Fibroblast of skin of right biceps (primary cell): ENCODE measurements at places on chromosomes 11 and 22.
A peak's percentile ranks its signal among the peaks of the same experiment; 100 is the strongest.

DNA sequence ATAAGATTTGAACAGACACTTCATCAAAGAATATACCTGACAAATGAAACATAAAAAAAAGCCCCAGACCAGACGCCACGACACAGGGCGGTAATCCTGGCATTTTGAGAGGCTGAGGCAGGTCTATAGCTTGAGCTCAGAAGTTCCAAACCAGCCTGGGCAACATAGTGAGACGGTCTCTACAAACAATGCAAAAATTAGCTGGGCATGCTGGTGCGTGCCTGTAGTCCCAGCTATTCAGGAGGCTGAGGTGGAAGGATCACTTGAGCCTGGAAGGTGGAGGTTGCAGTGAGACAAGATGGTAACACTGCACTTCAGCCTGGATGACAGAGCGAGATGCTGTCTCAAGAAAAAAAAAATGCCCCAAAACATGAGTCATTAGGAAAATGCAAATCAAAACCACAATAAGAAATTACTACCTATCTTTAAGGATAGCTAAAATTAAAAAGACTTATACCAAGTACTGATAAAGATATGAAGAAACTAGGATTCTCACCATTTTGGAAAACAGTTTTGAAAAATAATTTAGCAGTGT lies 91.7 kb upstream of the GRAMD1B start:
- no peak for DNase-seq

DNA sequence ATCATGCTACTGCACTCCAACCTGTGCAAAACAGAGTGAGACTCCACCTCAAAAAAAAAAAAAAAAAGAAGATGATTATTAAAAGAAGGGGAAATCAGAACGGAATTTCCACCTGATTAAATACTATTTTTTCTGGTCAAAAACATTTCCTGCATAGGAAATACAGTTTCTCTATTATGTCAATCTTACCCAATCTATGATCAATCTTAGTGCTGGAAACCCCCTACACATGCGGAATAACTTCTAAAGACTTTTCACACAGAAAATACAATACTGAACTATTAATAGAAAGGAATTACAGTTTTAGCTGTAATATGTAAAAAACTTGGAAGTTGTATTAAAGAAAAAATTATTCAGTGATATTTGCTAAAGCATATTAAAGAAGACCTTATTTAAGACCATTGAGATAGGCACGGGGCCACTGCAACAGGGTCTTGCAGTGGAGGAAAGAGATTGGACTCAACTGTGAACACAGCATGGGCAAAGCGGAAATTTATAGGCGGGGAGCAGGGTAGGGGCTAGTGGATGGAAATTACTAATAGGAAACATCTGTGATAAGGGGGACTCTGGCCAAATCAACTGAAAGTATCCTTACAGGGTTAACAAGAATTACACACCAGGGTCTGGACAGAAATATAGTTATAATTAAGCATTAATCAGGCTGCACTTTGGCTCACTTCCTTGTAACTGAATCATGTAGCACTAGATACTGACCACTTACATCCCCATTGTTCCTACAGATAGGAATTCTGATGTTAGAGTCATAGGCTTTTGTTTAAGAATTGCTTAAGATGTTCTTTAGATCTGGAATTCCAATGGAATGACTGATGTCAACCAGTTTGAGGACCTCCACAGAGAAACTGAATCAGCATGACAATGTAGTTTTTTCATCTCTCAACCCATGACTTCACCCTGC lies 411.5 kb upstream of the DDI1 start:
- DNase-seq: peak; percentile 98

DNA sequence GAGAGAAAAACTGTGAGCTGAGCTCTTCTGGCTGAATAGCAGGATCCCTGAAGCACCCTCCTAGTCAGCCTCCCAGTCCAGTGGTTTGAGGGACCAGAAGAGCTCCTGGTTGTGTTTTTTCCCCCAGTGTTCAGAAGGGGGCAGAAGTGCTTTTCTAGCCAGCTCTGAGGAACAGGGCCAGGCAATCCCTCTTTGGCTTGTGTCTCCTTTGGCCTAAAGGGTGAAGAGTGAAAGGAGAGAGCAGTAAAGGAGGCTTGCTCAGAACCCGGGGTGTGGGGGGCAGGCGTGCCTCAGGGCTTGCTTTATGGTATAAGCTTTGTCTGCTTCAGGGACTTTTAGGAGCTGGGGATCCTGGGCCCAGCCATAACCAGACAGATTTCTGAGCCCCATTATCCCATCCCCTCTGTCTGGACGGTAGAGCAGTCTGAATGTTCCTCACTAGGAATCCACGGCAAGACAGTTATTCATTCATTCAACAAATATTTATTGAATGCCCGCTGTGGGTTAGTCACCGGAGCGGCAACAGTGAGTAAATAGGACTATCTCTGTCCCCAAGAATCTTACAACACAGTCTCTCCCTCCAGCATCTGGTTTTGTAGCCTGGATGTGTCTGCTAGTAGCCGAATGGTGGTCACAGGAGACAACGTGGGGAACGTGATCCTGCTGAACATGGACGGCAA lies 14.5 kb downstream of the ACP2 start:
- DNase-seq: peak; percentile 80

GRCh38 chr22:22926370-22927195 lies 39.0 kb downstream of the IGLL5 start:
- no peak for DNase-seq

DNA sequence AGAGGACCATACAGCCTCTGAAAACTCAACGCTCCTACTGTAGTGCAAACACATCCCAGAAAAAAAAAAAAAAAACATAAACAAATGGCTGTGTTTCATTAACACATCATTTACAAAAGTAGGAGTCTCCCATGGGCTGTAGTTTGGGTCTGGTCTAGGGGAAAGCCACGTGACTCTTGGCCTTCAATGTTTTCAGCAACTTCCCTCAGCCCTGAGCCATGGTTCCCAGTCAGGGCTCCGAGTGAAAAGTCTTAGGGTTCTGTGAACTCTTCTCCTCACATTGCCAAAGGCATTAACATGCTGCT lies 58.5 kb downstream of the CSNK2A3 start:
- no peak for DNase-seq

DNA sequence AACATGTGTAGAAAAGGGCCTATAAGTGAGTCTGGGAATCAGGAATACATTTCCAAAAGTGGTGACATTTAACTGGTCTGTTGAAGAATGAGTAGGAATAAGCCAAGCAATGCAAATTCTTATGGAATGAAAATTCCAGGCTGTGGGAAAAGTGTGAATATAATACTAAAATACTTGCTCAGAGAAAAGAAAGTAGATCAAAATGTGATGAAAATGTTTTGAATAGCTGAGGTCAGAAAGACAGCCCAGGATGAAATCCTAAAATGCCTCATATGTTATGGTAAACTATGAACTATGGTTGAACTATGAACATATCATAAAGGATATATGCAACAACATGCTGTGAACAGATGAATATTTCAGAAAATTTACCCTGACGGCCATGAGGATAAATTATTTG lies 688.3 kb upstream of the FAT3 start:
- peak; percentile 46 for DNase-seq

DNA sequence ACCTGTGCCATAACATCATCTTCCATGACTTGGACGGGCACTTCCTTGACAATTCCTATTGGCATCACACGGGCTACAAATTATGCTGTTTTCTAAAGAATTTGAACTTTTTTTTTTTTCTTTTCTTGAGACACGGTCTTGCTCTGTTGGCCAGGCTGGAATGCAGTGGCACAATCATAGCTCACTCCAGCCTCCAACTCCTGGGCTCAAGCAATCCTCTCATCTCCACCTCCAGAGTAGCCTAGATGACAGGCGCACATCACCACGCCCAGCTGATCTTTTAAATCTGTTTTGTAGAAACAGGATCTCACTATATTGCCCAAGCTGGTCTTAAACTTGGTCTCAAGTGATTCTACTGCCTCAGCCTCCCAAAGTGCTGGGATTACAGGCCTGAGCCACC lies 3.3 kb upstream of the CRYBB3 start:
- no peak for DNase-seq

DNA sequence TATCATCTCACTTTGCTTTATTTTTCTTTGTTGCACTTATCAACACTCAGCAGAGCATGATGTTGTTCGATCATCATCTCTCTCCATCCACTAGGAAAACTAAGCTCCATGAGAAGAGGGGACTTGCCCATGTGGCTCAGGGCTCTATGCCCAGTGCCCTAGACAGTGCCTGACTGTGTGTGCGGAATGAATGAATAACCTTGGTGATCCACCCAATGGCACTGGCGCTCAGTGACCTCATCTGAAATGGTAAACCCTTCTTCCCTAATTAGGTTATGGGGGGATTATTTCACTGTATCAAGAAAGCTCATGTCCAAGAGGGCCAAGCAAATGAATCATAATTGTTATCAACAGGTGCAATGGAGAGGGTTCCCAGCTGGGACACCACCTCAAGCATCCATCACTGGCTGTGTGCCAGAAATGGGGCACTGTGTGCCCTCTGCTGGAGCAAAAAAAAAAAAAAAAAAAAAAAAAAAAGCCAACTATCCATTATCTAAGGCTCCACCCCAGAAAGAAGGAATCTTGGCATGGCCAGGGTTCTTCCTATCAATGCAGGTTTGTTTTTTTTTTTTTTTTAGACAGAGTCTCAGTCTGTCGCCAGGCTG lies 172.6 kb downstream of the LARGE1 start:
- DNase-seq: no peak

DNA sequence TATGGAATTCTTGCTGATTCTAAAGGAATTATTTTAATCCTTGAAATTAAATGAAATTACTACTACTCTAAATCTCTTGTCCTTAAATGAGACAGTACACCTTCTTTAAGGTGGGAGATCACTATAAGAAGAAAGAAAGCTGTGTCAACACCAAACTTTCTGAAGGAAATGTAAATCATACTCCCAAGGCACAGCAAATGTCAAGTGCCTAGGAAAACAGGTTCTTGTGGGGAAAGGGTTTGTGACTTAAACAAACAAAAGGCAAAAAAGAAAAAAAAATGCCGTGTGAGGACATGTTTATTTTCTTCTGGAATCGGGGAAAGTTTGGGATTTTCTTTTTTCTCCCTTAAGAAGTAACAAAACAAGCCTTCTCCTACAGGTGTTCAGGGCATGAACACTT lies 745.1 kb downstream of the DLG2 start:
- no peak for DNase-seq

GRCh38 chr22:50531962-50532674 lies 2.3 kb upstream of the TYMP start:
- DNase-seq: peak; percentile 59
